Kasumi-1 (cell line): ENCODE measurements at places on chromosomes 4 and X.
A peak's percentile ranks its signal among the peaks of the same experiment; 100 is the strongest.

DNA sequence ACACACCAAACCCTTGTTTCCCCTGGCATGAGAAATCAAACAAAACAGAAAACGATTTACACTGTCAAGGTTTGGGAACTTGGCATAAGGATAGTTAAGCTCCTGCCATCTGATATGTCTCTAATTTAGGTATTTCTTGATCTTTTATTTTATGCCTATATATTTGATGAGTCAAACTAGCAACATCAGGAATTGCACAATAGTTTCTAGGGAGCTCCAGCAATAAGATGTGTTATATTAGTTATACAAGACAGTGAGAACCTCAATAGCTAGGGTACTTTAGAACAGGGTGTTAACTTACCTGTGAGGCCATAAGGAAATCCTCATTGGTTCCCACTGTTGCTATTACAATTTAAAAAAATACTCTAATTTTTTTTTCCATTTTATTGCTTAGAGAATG, 474.2 kb downstream of the GBA3 start:
- DNase-seq: no peak

- no peak for DNase-seq
Measured at GRCh38 chrX:23483396-23483795, 148.7 kb downstream of the PTCHD1 start.

GRCh38 chr4:143089291-143089690, 95.4 kb upstream of the USP38 start:
- DNase-seq: no peak

DNA sequence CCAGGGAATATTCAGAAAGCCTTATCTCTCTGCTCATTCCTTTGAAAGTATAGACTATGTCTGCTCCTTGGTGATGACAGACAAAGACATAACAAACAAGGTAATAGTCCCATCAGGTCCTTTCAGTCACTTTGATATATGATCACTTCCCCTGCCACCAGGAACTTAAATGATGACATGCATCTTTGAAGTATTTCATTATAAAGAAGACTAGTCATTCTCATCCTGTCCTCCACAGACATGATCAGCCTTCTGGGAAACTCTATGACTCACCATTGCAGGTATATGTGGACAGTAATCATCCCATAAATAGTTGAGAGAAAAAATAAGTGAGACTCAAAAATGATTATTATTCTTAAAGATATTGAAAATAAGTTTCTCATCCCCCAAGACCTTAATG, 117.5 kb upstream of the VCX2 start:
- DNase-seq: no peak

DNA sequence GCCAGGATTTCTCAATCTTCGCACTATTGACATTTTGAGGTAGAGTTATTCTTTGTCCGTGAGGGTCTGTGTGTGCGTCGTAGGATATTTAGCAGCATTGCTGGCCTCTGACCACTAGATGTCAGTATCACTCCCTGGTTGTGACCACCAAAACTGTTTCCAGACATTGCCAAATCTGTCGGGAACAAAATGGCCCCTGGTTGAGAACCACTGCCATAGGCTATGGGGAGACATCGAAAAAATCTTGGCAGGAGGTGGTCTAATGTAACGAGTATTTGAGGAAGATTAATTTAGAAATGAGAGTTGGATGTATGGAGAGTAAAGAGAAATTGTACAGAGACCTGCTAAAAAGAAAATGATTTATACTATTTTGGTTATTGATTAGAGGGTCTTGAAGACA, 108.4 kb downstream of the DOCK11 start:
- DNase-seq: peak; percentile 34
